Stimulated activated CD4-positive, alpha-beta T cell treated with anti-CD3 and anti-CD28 coated beads, Interleukin-4, amount 100 ng/mL, for 1 hour (primary cell): ENCODE measurements at places on chromosomes 11 and 22.

DNA sequence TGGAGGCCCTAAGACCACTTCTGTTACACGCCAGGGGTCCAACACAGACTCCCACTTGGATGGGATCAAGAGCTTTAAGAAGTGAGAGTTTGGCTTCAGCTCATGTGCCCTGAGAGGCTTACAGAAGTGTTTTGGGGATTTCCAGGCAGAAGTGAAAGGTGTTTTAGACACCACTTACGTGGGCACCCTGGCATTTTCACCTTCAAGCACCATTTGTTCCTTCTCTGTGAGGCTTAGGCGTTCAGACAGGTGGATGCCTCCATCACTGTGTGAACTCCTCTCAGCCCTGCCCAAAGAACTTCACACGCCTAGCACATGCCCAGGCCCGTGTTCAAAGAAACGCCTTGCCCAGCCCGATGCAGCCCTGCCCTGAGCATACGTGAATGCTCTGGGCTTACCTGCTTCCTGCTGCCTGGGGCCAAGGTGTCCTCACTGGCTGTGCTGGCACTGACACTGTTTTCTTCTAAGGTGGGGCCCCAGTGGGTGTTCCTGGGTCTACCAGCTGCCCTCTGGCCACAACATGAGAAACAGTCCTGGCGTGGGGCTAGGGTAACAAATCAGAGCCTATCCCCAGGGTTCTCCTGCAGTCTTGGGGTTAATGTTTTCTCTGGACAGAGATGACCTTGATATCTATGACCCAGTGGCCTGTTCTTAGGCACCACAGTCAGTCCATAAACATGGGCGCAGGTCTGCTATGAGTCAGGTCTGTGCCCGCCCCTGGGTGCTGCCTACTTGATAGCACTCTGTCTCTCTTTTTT is 34.0 kb downstream of the AMPD3 start:
- no peak for DNase-seq

DNA sequence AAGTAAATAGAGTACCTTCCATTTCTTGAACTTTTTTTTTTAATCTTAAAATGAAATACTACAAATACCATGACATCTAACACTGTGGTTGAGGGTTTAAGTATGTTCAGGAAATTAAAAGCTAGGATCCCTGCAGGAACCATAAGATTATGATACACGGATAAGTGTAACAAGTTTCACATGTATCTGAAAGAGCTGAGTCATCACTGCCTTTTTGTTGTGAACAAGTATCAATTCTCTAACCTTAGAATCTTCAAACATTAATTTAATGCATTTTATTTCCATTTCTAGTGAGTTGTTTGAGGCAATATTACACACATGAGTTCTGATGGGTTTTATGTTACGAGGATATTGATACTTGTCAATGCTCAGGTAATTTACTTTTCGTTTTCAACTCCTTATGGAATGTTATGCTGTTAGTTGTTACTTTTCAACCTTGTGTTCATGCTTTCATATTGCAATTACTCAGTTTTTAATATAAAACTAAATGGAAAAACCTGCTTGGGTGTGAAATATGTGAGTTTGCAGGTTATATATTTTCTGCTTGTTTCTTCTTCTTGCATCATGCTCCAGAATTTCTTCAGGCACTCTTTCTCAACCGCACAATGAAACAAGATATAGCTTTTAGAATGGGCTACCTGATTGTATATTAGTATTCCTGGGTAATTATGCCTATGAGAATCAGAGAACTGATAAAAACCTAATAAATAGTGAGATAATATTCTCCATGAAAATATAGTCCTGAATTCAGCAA is 361.3 kb upstream of the MTNR1B start:
- DNase-seq, result no peak

DNA sequence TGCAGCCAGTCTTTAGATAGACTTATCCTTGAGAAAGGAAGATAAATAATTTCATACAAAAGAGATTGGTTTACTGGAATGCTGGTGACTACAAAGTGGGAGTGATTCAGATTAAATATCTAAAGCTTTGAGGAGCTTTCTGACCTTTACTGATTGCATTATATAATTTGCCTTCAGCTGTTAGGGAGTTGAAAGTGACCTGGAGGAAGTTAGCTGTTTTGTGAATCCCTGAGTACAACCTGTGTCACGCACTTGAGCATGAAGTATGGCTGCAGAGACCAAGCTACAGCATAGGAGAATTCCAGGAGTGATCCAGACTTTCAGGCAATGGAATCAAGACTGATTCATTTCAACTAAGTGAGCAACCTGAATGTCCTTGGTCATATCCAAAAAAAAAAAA is 1848.3 kb upstream of the RAG2 start:
- DNase-seq, result no peak

DNA sequence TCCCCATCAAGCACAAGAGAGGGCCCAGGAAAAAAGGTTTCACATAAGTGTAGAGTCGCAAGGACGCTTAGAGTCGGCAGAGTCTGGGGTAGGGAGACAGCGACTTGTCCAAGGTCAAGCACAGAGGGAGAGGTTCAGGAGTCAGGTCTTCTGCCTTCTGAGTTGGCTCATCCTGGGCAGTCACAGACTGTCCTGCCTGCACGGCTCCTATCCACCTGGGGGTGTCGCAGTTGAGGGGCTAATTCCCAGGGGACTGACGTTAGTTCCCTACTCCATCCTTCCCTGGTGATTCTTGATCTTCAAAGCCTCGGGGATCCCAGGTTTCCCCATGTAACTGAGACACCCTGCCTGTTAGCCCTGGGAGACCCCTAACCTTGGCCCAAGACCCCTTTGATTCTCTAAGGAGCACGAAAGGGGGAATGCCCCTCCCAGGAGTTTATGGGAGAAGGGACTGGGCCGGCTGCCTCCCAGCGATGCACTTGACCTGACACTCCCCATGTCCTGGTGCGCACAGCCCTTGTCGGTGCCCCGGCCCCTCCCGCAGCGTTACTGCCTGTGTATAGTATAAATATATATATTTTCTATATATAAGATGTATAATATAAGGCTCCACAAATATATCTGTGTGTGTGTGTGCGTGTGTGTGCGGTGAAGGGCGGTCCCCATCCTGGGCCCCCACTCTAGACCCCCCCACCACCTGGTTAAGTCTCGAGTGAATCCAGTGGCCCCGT is 14.7 kb upstream of the TAB1 start:
- no peak for DNase-seq

GRCh38 chr22:36344106-36344827 is 43.5 kb downstream of the MYH9 start:
- DNase-seq, result peak; percentile 62

GRCh38 chr11:111819829-111820237 is 51.5 kb downstream of the ALG9 start:
- no peak for DNase-seq

- DNase-seq, result no peak
Observed at GRCh38 chr11:576811-577610, 741 bp downstream of the PHRF1 start.

DNA sequence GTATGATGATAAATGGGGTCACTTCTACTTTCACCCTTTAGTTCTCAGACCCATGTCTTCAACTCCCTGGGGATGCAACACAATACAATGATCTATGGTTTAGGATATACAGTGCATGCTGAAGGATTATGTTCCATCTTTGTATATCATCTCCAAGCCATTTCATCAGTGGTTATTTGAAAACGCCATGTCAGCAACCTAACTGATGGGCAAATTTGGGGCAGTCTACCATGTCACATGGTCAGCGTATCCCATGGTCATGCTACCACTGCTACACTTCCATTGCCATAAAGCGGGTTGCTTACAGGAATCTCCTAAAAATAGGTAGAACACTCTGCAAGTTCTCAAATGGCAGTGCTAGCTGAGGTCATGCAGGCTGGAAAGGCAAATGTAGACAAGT is 236.5 kb upstream of the ISX start:
- DNase-seq, result no peak

GRCh38 chr11:129117595-129118350 is 74.4 kb downstream of the ARHGAP32 start:
- DNase-seq, result peak; percentile 10

- DNase-seq, result no peak
Observed at GRCh38 chr22:29925402-29925801, 42.4 kb downstream of the MTMR3 start.

DNA sequence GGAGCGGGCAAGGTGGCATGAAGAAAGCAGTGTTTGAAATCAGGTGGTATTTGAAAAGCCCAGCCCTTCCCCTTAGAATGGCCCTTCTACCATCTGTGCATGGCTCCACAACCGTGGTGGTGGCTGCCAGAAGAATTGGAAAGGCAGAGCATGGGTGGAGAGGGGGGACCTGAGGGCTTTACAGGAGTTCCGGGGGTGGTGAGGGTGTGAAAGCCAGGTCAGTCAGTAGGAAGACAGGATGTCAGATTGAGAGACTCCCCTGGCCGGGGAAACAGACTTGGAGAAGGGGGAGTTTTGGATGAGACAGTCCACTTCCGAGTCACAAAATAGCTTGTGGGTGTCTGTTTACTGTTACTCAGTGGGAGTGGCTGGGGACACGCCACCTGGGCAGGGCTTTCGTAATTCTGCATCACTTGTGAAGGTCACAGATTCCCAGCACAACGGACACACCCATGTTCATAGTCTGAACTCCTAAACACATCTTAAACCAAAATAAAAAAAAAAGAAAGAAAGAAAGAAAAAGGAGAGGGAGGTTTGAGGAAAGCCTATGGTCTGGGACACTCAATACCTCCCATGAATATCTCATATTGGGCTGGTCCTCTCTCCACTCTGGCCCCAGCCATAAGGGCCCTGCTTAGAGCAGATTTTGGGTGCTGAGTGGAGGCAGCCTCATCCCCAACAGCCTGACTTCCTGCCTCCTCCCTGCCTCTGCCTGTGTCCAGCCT is 24.4 kb upstream of the SMIM35 start:
- DNase-seq, result no peak

GRCh38 chr11:71117311-71117710 is 135.1 kb downstream of the SHANK2 start:
- DNase-seq, result no peak

GRCh38 chr11:83990160-83990733 is 704.1 kb upstream of the CCDC90B start:
- DNase-seq, result no peak

GRCh38 chr22:45455212-45455611 is 41.7 kb downstream of the RIBC2 start:
- DNase-seq, result no peak

- DNase-seq, result no peak
Observed at GRCh38 chr11:67441731-67442351, 1.4 kb downstream of the CORO1B start.

GRCh38 chr11:68659158-68659921 is 25.0 kb upstream of the GAL start:
- no peak for DNase-seq

DNA sequence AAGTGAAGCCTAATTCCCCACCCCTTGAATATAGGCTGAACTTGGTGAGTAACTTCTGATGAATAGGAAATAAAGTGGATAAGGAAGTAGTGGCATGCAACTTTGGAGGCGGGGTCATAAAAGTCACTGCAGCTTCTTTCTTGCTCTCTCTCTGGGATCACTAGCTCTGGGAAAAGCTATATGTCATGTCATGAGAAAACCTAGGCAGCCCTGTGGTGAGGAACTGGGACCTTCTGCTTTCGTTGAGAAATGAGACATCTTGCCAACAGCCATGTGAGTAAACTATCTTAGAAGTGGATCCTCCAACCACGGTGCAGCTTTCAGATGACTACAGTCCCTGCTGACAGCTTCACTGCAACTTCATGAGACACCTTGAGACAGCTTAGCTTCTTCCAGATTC is 15.7 kb downstream of the ZNF214 start:
- DNase-seq, result no peak

DNA sequence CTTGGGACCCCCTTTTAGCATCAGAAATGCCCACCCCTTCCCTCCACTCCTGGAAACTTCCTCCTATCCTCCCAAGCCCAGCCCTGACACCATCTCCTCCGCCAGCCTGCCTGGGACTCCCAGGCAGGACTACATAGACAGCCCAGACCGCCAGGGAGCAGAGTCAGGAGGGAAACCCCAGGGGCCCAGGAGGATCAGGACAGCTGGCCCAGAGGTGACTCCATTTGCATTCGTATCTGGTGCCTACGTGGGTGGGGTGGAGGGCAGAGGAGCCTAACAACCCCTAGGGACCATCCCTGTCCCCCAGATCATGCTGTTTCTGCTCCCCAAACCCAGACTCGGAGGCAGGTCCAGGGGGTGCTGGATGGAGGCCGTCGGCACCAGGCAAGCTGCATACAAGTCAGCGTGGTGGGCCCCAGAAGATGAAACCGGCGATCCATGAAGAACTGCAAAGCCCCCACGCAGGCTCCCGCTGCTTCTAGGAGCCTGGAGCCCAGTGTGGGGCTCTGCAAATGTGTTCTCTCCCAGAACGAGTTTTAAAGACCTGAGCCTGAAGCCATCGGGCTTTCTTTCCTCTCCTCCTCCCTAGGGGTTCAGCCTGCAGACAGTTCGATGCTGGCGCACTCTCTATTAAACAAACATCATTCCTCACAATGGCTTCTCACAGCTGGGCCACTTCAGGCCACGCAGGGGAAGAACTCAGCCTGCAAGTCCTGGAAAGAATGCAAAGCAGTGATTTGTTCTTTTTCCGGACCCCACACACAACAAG is 1506.8 kb downstream of the BRD1 start:
- no peak for DNase-seq

GRCh38 chr11:119590651-119591351 is 138.2 kb downstream of the NECTIN1 start:
- no peak for DNase-seq

- DNase-seq, result no peak
Observed at GRCh38 chr11:62574363-62575071, 826 bp upstream of the EEF1G start.

- DNase-seq, result no peak
Observed at GRCh38 chr11:86162239-86162638, 82.3 kb upstream of the EED start.

- no peak for DNase-seq
Observed at GRCh38 chr11:16843294-16843693, 104.8 kb downstream of the C11orf58 start.

GRCh38 chr11:36361901-36362391 is 65.9 kb downstream of the PRR5L start:
- no peak for DNase-seq
